ENCODE measurements at places on chromosomes 16 and 17. TPM values are rescaled to one million over a fixed set of nuclear protein-coding genes. Genes with fewer than 3 reads are reported as not detected.

GRCh38 chr17:56152874-56153602 is at the start of gene ANKFN1:
Gene ANKFN1 (plus strand): TSS chr17:56153475. CDS start chr17:56212668, 59,193 bp downstream.
- no peak within 1 kb of the TSS for H3K27ac ChIP-seq
- no peaks in the 10 kb centered on the region for H3K4me1 ChIP-seq
- H3K27me3 ChIP-seq, result no peaks in the 10 kb centered on the region
- H3K4me3 ChIP-seq, result no peak within 1 kb of the TSS

CCDC200 gene
- not detected for total RNA-seq

HEATR3 gene
- 13.3 TPM for total RNA-seq

DNA sequence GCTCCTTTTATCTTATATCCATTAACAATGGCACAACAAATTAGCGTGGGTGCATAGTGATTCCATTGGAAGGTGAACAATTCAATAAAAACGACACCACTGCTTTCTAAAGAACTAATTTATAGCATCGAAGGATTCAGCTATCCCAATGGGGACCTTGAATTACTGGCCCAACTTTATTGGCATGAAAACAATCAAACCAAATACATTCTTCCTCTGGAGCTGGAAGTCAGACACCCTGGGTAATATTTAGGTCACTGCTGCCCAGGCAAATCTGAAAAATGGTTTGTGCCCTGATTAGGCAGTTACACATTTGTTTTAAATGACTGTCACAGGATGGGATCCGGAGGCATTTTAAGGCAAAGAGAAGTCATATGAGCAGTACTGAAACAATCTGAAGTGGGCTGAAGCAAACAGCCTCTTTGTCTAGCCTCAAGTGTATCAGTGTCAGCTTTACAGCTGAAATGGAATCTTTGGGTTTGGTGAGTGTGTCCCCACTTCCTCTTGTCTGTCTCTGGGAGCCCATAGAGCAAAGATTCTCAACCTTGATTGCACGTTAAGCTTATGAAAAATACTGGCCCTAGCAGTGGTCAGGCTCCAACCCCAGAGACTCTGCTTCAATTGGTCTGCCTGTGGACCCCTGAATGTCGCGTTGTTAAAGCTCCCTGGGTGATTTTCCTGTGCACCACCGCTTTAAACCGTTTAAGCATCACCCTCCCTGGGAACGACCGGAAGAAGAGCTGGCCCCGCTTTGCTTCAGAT is 30.3 kb downstream of the CDK5R1 start:
- no peak for DNase-seq
- peaks cover 6% of the 10 kb centered on the region for H3K4me1 ChIP-seq
- no peaks in the 10 kb centered on the region for H3K27me3 ChIP-seq
- no peak overlapping the region for H3K27ac ChIP-seq
- H3K36me3 ChIP-seq, result no peaks in the 10 kb centered on the region

RAB40B gene
- 5.9 TPM for total RNA-seq

DNA sequence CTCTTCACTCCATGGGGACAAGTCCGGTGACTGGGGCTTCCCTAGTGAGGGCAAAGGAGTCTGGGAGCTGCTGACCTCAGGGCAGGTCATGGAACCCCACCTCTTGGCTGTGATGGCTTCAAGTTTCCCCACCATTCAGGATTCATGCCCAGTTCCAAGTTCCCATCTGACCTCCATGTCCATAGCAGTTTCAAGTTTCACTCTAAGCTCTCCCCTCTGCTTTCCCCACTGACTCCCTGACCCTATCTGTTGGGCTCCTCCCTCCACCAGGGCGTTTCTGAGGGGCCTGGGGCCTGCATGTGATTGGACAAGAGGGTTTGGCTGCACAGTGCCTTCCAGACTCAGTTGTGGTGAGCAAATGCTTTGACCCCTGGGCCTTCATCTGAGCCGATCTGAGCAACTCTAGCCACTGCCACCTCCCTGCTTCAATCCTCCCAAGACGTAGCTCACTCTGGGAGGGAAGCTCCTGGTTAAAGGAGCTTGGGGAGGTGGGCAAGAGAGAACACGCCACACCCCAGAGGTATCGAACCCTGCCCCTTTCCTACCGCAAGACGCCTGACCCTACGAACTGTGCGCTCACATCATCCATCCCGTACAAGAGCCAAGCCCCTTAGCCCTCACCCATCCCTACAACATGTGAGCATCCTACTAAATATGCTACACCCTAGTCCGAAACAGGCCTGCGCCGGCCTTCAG is 8.3 kb downstream of the ZNF629 start:
- H3K4me1 ChIP-seq, result peaks cover 16% of the 10 kb centered on the region
- no peak overlapping the region for H3K27ac ChIP-seq
- H3K27me3 ChIP-seq, result no peaks in the 10 kb centered on the region
- DNase-seq, result no peak

Data from MCF 10A (cell line).